ENCODE measurements at places on chromosomes 6 and 20.

DNA sequence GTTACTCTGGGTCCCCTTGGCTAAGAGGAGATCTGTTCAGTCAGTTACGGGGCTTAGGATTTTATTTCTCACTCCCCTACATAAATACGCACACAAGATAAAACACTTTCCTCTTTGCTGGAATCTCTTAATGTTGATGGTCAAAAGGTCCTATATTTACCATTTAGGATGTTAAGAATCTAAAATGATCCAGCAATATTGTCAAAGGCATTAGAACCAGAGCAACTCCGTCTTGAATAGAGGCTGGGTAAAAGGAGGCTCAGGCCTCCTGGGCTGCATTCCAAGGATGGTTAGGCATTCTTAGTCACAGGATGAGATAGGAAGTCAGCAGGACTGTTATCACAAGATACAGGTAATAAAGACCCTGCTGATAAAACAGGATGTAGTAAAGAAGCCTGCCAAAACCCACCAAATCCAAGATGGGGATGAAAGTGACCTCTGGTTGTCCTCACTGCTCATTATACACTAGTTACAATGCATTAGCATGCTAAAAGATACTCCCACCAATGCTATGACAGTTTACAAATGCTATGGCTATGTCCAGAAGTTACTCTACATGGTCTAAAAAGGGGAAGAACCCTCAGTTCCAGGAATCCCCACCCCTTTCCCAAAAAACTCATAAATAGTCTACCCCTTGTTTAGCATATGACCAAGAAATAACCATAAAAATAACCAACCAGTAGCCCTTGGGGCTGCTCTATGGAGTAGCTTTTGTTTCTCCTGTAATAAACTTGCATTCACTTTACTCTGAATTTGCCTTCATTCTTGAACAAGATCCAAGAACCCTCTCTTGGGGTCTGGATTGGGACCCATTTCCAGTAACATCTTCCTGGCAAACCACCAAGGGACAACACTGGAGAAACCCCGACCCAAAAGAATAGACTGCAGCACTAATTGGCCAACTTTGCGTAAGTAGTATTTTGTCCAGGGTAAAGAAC, 107.5 kb downstream of the DTNBP1 start:
- DNase-seq, result peak; percentile 1

GRCh38 chr20:47784599-47785310, 526 bp downstream of the SULF2 start:
- DNase-seq, result no peak

GRCh38 chr6:43796903-43797890, 27.2 kb downstream of the VEGFA start:
- no peak for DNase-seq

GRCh38 chr6:1993042-1993441, 252.4 kb downstream of the GMDS start:
- DNase-seq, result no peak

DNA sequence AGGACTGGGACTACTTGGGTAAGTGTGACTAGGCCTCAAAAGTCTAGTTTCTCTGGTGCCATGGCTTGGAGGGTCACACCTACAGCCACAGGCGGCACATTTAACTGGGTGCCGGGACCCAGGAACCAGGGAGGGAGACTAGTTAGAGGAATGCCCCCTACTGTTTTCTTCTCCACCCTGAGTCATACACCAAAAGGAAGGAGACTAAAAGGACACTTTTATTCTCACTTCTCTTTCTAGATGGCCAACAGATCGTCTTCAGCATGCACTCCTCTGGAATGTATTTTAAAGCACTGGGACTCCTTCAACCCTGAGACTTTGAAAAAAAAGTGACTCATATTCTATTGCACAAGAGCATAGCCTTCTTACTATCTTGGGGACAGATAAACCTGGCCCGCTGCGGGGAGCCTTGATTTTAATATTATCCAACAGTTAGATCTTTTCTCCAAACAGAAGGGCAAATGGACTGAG, 33.4 kb downstream of the PLN start:
- DNase-seq, result no peak

DNA sequence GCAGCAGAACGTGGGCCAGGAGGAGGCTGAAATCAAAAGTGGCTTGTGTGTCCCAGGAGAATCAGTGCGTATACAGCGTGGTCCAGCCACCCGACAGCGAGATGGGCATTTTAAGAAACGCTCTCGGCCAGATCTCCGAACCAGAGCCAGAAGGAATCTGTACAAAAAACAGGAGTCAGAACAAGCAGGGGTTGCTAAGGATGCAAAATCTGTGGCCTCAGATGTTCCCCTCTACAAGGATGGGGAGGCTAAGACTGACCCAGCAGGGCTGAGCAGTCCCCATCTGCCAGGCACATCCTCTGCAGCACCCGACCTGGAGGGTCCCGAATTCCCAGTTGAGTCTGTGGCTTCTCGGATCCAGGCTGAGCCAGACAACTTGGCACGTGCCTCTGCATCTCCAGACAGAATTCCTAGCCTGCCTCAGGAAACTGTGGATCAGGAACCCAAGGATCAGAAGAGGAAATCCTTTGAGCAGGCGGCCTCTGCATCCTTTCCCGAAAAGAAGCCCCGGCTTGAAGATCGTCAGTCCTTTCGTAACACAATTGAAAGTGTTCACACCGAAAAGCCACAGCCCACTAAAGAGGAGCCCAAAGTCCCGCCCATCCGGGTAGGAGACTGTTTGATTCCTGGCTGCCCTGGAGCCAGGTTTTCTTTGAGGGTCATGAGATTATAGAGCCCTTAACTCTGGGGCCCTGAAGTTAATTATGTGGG, 75.3 kb downstream of the ASXL1 start:
- DNase-seq, result no peak

- no peak for DNase-seq
Observed at GRCh38 chr6:76166874-76167273, 94.4 kb upstream of the IMPG1 start.

- DNase-seq, result no peak
Observed at GRCh38 chr6:25472306-25472705, 179.7 kb upstream of the SCGN start.

- no peak for DNase-seq
Observed at GRCh38 chr20:6663751-6664388, 103.6 kb upstream of the BMP2 start.

DNA sequence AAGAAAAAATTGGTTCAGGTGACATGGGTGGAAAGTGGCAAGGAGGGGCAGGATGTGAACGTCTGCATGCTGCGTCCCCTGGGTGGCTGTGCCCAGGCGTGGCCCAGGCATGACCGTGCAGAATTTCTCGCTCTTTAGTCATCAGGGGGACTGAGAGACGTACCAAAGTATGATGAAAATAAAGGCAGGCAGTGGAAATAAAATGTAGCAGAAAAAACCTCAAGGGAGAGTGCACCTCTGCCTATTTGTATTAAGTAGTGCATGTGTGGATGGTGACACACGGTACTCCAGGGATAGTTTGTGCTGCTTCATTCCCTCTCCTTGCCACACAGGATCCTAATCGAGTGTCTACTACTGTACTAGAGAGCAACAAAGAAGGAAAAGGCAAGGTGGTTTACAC, 81.1 kb downstream of the ATP9A start:
- no peak for DNase-seq

DNA sequence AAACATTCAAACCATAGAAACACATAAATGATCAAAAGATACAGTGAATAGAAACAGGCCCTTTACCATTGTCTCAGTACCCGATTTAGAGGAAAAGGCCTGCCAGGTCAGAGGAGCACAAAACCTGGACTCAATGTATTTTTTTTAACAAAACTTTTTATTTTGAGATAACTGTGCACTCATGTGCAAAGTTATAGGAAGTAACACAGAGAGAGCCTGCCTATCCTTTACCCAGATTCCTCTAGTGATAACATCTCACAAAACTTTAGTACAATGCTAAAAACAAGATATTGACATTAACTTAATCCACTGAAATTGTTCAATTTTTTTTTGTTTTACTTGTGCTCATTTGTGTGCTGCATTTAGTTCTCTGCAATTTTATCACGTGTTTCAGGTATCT, 36.8 kb upstream of the SAMD3 start:
- no peak for DNase-seq

GRCh38 chr20:63008541-63009044, 1.8 kb upstream of the BHLHE23 start:
- DNase-seq, result no peak

GRCh38 chr6:156630613-156631302, 146.4 kb upstream of the ARID1B start:
- no peak for DNase-seq

GRCh38 chr20:42901689-42902440, 287.8 kb downstream of the PTPRT start:
- DNase-seq, result no peak

- no peak for DNase-seq
Observed at GRCh38 chr6:13597073-13597472, 18.1 kb upstream of the NOL7 start.

GRCh38 chr20:32820698-32821377, 1.1 kb downstream of the MAPRE1 start:
- no peak for DNase-seq

- DNase-seq, result no peak
Observed at GRCh38 chr6:79167931-79168694, 66.4 kb downstream of the HMGN3 start.

- no peak for DNase-seq
Observed at GRCh38 chr6:7242835-7243178, 70.2 kb downstream of the SSR1 start.

DNA sequence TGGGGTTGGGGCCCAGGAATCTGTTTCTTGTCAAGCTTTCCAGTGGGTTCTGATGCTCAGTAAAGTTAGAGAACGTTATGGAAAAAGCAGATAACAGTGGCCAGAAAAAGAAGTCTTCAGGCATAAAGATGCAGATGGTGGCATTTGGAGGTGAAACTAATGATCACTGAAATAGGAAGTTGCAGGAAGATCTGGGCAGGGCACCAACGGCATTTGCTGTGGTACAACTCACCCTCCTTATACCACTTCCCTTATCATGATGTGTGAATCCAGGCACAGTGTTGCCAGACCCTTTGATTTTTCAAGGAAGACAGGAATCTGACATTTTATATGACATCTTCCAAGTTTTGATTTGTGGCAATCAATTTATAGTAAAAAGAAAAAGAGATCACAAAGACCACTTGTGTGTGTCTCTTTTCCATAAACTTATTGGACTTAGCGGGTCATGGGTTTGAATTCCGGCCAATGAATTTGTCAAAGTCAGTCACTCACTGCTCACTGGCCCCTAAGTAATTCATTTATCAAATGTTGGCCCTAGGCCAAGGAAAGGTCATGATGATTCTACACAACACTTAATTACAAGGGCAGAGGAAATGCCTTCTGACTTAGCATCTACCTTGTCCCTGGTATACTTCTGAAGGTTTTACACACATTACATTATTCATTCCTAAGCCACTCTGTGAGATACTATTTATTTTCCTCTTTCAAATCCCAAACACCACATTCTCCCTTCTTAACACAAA, 37.6 kb downstream of the LAMP5 start:
- no peak for DNase-seq

DNA sequence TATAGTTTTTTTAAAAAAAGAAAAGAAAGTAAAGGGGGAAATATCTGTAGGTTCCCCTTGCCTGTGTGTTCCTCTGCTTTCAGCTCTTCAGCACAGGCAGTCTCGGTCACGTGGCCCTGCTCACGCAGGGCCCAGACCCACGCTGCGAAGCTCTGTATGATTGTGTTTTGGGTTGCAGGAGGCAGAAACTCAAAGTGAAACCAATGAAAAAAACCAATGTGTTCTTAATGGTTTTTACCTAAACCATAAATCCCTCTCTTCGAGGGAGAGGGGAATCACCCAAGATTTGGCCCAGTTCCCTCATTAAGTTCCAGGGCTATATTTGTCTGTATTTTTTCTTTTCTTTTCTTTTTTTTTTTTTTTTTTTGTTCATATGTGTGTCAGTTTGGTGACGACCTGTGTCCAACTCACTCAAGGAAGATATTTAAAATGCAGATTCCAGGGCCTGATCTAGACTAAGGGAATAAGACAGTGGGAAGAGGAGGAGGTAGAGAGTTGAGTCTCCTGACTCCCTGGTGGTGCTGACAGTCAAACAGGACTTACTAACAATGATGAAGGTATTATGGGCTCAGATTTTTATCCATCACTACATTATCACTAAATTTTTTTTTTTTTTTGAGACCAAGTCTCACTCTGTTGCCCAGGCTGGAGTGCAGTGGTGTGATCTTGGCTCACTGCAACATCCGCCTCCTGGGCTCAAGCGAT, 33.8 kb upstream of the RREB1 start:
- DNase-seq, result no peak

GRCh38 chr6:151112130-151112529, 127.6 kb upstream of the AKAP12 start:
- no peak for DNase-seq

- DNase-seq, result no peak
Observed at GRCh38 chr6:135540207-135540840, 42.8 kb upstream of the AHI1 start.

DNA sequence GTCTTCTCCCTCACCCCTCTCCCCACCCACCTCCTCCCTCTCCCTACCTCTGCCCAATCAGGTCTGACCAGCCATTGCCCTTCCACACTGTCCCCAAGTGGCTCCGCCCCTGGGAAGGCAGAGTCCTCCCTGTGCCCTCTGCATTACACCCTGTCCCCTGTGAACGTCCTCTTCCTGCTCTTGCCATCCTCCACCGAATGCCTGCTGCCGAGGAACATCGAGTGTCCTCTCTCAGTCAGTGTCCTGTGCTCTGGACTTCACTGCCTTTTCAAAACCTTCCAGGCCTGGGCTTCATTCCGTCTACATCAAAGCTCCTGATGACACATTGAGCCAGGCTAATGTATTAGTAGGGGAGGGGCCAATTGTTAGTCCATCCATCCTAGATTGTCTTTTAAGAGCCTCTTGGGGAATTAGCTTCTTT, 3.3 kb upstream of the PACSIN1 start:
- no peak for DNase-seq

DNA sequence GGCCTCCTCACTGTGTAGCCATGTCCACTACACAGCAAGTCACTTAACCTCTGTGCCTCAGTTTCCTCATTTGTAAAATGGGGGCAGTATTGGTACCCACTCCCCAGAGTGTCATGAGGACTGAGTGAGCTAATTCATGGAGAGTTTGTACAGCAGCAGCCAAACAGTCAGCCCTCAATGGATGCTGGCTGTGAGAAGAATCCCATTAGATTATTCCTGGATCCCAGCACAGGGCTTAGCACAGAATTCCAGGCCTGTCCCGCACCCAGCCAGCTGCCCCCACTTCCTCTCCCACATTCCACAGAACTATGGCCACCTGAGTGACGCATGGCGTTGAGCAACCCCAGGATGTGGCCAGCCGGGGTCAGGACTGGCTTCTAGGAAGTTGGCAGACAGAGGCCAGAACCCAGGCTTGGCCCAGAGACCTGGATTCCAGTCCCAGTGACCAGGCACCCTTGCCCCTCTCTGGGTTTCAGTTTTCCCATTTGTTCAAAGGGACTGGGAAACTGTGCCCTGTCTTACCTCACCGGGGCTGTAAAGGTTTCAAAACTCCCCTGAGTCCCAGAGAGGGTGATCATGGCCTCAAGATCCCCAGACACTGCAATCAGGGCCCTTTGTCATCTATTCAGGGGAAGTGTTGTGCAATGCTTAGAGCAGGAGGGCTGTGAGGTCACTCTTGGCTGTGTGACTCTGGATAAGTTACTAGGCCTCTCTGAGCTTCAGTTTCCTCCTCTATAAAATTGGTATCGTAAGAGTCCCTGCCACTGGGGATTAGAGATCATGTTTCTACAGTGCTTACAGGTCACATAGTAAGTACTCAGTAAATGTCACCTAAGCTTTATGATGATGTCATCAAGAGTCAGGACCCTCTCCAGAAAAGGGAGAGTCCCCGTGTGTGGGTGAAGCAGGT, 3.0 kb upstream of the TGM2 start:
- DNase-seq, result no peak

Data from osteocyte (in vitro differentiated cells).